Activated CD4-positive, alpha-beta T cell treated with anti-CD3 and anti-CD28 coated beads for 4 hours (primary cell): ENCODE measurements at places on chromosomes 4 and X.

DNA sequence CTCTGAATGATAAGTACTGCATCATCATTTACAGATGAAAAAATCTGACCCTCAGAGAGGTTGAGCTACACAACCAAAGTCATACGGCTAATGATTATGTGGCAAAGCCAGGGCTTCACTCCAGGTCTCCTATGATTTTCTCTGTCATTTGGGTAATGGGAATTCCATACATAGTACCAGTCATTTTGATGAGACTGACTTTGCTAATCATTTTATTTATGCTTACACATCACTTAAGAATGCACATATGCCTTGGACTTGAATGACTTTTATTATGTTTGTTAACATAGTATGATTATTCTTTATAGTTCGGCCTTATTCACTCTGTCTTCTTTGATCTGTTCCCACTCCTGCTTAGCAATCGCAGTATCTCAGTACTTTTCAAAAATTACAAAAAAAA is 255.1 kb upstream of the GPRIN3 start:
- DNase-seq: no peak

DNA sequence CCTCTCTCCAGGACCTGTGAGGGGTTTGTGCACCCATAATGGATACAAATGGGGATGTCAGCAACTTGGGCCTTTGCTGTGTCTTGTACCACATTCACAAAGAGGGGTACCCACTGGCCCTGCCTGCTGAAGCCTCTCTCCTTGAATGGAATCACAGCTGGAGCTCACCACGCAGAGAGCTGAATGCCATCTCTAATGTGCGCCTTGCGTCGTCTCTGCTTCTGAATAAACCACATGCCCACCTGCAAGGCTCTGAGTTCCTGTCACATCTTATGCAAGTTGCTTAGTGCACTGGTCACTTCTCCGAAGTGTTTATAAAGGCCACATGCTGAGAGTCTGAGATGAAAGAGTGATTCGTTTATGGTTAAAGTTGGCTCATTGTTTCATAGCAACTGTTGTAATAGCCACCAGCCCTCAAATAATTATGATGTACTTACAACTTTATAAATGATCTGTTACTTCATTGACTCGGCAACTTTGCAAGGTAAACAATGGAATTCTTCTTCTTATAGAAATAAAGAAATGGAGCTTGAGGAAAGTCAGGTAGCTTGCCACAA is 6.2 kb upstream of the PUDP start:
- no peak for DNase-seq

DNA sequence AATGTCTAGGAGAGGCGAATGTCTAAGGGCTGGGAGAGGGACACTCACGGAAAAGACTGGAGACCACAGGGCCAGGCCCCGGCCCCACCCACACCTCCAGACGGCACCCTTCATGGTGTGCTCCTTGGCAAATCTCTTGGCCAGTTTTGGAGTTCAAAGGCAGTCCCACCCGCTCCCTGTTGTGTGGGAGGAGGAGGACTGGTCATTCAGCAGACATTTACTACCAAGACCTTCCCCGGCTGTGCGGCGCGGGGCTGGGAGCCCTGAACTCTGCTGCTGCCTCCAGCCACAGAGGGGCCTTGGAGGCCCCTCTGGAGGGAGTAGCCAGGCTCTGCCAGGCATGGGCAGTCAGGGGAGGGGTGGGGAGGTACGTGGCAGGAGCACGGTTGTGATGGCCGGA is 8.7 kb upstream of the TBC1D14 start:
- DNase-seq: no peak

- DNase-seq: no peak
Measured at GRCh38 chrX:39627257-39627656, 470.5 kb downstream of the BCOR start.

- no peak for DNase-seq
Measured at GRCh38 chr4:6461301-6462165, 10.9 kb downstream of the PPP2R2C start.

GRCh38 chrX:13102636-13103035 is 58.2 kb upstream of the FAM9C start:
- DNase-seq: no peak

- no peak for DNase-seq
Measured at GRCh38 chrX:17876135-17876534, 15.0 kb upstream of the RAI2 start.

GRCh38 chr4:160450876-160451275 is 1348.0 kb downstream of the RAPGEF2 start:
- no peak for DNase-seq
